ENCODE measurements at places on chromosomes 12 and 14.
A peak's percentile ranks its signal among the peaks of the same experiment; 100 is the strongest.

- DNase-seq: no peak
Measured at GRCh38 chr14:105275267-105275946, 25.4 kb downstream of the BRF1 start.

GRCh38 chr12:130563323-130563722 lies 152.8 kb downstream of the RIMBP2 start:
- DNase-seq: no peak

- DNase-seq: no peak
Measured at GRCh38 chr14:75837151-75837787, 144.5 kb downstream of the TGFB3 start.

- DNase-seq: no peak
Measured at GRCh38 chr14:61328626-61329262, 7.4 kb downstream of the PRKCH start.

GRCh38 chr12:44510510-44510909 lies 365.6 kb downstream of the NELL2 start:
- DNase-seq: no peak

- no peak for DNase-seq
Measured at GRCh38 chr12:132545955-132546354, 56.0 kb downstream of the FBRSL1 start.

DNA sequence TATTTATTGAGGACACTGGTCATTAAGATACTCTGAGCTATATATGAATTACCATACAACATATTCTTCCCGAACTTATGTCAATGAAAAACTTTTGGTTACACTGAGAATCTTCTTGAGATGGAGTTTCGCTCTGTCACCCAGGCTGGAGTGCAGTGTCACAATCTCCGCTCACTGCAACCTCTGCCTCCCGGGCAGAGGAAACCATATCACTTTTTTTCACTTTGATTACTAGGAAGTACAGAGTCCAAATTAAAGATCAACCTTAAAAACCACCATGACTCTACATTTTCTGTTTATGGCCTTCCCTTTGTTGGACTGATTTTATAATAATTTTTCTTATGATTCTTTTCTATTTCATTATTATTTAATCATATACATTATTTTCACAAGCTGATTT lies 336.5 kb downstream of the FSCB start:
- no peak for DNase-seq

GRCh38 chr14:33480071-33480886 lies 470.6 kb downstream of the EGLN3 start:
- no peak for DNase-seq

DNA sequence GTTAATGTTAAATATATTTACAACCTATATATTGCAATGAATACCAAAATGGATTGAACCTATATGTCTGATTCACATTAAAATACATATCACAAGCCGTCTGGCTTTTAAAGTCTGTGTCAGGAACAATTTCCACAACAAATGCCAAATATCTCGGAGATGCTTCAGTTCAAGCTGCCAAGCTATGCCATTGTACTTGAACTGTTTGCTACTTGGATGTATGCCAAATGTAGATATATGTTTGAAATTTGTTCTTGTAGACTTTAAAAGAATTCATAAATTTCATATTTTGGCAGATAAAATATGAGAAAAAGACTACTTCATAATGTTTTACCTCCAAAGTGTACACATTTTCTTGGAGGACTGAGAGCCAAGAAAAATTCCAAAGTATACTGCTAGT lies 37.0 kb downstream of the WASHC3 start:
- no peak for DNase-seq

DNA sequence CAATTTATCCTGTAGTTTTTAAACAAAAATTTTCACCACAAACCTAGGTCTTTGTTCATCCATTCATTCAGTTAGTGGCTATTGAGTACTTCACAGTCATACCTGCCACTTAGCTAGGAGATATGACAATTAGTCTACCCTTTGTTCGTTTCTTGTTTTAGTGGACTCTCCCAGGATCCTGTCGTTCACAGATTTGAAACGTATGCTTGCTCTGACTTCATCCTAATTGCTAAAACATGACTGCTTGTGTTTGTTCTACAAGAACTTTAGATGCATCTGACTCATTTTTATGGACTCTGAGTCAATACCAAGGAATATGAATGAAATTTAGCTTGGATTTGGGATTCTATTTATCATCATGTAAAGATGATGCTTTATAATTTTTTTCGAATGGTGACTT lies 69.5 kb downstream of the TBC1D30 start:
- DNase-seq: no peak

GRCh38 chr12:2651068-2651965 lies 143.5 kb upstream of the FKBP4 start:
- DNase-seq: no peak

GRCh38 chr12:19591951-19592350 lies 152.7 kb downstream of the AEBP2 start:
- no peak for DNase-seq

GRCh38 chr12:102454808-102455760 lies 25.3 kb downstream of the IGF1 start:
- DNase-seq: no peak

DNA sequence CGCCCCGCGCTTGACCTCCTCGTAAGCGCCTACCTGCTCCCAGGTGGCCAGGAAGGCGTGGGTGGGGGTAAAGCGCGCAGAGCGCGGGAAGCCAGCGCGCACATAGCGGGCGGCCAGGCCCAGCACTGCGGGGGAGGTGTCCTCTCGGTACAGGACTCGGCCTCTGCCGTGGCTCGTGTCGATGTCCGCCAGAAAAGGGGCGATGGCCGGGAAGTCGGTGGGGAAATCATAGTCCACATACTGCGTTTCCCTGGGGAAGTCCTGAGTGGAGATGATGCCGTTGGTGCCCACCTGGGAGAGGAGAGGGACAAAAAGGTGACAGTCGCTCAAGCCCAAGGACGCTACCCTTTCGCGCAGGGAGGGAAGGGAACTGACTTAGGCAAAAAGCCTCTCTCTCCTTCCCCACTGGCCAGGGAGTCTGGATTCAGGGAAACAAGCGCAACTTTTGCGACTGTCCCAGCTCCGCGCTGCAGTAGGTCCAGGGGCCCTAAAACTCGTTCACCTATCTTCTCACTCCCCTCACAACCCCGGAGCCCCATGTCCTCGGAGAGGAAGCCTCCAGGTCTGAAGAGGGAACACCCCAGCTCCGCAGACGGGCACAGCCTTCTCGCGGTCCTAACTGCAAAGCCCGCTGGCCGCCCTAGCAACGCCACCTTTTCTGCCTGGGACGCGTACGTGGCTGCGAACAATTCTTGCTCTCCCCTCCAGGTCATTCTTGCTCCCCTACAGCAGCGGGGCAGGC lies 815 bp downstream of the NID2 start:
- DNase-seq: no peak

DNA sequence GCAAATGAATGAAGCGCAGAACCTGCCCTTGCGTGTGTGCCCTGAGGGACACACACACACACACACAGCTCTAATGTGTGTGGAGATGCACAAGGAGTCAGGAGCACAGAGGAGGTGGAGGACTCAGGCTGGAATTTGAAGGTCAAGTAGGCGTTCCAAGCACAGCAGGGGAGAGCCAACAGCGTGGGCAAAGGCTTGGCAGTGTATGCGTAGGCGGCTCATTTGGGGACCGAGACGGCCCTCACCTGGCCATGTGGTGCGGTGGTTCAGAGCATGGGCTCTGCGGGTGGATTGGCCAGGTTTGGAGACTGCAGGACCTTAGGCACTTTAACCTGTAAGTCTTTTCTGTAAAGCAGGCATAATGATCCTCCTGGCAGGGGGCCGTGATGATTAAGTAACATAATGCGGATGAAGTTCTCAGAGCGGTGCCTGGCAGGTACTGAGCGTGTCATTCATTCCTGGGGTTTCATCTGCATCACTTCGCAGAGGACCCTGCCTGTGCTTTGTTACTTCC lies 69.5 kb upstream of the SLC24A4 start:
- DNase-seq: no peak

DNA sequence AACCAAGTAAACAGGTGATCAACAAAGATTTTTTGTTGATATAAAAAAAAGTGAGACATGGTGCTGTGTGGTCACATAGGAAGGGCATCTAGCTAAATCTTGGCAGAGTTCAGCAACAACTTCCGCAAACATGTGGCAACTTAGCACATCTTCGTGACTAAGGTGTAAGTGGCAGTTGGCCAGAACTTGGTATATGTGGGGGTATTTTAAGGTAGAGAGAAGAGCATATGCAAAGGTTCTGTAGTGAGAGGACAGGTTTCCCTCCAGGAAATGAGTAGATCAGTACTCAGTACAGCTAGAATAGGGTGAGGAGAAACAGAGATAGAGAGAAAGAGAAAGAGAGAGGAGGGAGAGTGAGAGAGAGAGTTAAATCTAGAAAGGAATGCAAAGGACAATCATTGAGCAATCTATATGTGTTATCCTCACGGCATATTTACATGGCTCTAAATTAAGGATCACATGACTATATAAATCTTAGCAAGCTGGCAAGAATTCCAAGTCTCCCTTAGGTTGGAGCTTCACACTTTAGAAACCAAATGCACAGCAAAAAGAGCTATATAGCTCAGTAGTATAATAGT lies 227.7 kb upstream of the HMGA2 start:
- no peak for DNase-seq

GRCh38 chr12:120240495-120240833 lies 25.1 kb downstream of the PXN start:
- no peak for DNase-seq

DNA sequence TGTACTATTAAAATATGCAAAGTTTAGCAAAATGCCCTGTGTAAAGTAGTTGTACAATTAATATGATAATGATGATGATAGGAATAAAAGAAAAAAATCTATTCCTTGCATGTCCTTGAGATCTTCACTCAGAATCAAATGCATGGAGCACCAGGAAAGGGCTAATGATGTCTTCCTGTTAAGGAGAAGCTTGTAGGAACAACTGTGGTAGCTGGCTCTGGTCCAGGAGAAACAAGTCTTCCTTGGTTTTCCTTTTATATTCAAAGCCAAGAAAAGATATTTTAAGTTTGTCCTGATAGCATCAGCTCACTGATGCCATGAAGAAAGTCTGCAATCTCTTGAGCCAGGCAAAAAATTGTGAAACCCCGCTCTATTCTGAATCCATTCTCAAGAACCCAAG lies 138.9 kb downstream of the PIK3C2G start:
- no peak for DNase-seq

GRCh38 chr12:67802731-67803130 lies 154.2 kb downstream of the DYRK2 start:
- DNase-seq: no peak

DNA sequence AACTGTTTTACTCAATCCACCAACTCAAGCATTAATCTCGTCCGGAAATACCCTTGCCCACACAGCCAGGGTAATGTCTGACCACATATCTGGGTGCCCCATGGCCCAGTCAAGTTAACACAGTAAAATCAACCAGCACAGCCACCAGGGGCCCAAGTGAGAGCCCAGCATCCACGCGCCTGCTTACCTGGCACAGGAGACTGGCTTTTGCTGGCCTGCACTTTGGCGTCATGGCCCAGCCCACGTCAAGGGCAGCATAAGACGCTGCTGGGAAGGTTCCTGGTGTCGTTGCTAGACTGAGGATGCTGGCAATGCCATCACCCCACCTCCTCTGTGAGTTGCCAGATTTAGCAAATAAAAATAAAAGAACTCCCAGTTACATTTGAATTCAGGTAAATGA lies 53.6 kb upstream of the BCL11B start:
- DNase-seq: no peak

DNA sequence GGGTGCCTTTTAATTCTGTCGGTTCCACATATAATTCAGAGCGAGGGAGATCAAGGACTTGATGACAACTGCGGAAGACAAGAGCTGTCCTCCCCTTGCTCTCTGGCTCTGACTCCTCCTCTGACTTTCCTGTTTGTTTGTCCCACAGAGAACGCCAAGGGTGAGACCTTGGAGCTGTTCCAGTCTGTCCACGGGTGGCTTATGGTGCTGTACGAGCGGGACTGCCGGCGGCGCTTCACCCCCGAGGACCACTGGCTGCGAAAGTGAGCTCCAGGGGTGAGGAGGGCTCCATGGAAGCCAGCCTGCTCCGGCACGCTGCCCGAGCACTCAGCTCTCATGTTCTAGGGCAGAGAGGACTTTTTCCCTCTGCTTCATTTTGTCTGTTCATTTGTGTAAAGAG lies 32.8 kb downstream of the UBE3B start:
- DNase-seq: no peak

GRCh38 chr14:64681796-64682710 lies 22.2 kb upstream of the PLEKHG3 start:
- DNase-seq: peak; percentile 10

DNA sequence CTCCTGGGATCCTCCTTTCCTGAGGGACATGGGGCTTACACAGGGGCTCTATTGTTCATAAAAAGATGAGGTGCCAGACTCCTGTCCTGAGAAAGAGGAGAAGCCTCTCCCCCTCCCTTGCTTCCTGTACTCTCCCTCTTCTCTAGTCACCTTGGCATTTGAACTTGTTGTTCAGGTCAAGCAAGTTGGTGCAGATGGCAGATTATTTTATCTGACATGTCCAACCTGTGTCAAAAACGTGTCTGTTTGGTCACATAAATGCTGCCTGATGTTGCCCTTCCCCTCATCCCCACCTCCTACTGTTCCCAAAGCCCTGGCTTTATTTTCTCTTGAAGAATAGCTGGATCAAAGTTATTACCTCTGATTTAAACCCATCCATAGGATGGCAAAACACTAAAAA lies 154.8 kb downstream of the TMX1 start:
- DNase-seq: no peak

GRCh38 chr12:121189619-121190155 lies 20.2 kb upstream of the P2RX4 start:
- DNase-seq: no peak

GRCh38 chr12:65668981-65669695 lies 155.1 kb upstream of the HMGA2 start:
- no peak for DNase-seq

DNA sequence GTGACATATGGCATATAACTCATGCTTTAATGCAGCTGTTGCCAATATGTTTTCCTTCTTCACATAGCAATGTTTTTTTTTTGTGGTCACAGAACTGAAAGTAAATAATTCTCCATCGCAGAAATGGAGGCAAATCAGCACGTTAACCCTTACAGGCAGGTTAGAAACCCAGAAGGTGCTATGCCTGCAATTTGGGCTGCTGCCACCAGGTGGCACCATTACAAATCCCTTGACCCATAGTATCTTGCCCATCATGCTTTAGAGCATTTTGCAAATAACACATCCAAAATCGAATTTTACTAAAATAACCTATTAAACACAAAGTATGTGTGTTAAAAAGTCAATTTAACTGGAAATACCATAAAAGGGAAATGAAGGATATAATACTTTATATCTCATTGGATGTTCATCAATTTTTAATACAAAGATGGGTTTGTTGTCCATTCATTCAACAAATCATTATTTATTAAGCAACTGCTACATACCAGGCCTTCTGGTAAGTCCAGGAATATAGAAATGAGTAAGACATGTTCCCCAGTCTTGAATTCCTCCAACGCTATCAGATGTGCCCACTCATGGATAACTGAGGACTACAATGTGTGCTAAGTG lies 340.1 kb downstream of the GLT1D1 start:
- DNase-seq: peak; percentile 26

- no peak for DNase-seq
Measured at GRCh38 chr12:111407377-111408115, 1.8 kb downstream of the SH2B3 start.
